ENCODE measurements at places on chromosomes 6 and 20.

DNA sequence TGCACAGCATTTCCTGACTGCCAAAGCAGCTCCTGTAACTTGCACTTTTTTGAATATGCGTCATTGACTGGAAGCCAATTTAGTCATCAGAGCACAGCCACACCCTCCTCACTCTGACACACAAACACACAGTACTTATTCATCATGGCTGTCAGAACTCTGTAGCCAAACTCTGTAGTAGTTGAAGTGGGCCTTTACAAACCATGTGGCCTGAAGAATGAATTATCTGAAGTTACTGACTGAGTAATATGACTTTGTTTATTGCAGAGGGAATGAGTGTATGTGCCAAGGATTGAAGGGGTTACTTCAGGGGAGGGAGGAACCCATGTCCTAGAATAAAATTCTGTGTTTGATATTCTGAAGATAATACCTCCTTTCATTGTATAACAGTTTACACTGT, 102.7 kb downstream of the FIG4 start:
- DNase-seq: no peak

- DNase-seq: no peak
Measured at GRCh38 chr20:61966492-61967244, 99.0 kb downstream of the TAF4 start.

DNA sequence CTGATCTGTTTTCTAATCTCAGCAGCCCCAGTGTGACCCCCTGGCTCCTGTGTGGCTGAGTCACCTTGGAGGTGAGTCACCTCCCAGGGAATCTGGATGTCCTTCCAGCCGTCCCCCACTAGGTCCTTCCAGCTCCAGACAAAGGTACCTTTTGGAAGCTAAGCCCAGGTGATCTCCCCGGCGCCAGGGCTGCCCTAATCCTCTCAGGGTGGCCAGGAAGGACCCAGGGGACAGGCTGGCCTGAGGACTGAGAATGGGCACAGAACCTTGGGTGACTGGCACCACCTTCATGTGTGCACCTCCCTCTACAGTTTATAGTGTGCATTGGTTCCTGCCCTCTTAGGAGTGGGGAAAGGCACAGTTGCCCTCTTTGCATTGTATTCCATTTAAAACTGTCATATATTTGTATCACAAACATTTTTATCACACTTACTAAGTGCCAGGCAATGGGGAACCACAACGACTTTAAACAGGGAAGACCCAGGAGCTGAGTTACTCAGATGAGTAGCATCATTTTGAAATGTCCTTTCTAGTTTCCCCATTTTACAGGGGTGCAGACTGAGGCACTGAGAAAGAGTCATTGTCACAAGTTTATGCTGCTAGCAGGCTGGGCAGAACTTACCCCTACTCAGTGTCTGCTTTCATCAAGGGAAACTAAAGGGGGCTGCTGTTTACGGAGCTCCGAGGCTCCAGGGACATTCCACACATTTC, 2.6 kb upstream of the BPIFB4 start:
- no peak for DNase-seq

DNA sequence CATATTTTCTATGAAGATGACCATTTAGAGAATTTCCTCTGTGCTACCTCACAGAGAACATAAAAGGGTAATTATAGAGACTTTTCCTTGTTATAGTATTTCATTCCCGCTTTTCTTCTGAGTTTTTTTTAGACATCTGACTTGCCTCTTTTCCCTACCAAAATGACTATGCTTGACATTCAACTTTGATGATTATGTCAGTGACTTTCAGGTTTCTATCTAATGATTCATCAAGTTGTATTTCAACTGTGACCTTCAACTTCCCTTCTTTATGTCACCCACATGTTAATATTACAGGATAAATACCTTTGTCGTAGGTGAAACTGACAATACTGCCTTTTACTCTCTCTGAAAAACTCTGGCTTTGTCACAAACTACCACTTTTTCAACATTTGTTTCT, 95.3 kb downstream of the MLIP start:
- no peak for DNase-seq

- DNase-seq: no peak
Measured at GRCh38 chr6:81253821-81254220, 498.7 kb downstream of the TENT5A start.

DNA sequence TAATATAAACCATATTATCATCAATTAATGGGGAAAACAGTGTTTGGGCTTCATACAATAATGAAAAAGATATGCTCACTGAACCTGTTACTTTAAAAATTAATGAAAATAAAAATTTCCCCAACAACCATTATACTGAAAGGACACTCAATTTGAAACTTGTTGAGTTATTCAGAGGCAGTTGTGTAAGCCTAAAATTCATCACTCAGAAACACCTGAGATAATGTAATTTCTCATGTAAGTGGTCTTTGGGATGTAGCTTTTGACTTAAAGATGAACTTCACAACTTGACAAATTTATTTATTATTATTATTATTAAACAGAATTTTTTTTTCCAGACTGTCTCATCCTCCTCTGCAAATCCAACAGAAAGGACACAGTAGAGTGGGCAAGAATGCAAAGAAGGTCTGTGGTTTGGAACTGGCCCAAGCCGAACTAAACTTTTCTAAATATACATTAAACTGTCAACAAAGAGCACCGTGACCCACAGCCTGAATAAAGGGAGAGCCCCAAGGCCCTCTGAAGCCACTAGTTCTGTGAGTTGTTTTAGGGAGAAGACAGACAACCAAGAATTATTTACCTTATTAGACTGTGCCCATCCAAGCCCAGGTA, 32.2 kb upstream of the HEY2 start:
- no peak for DNase-seq

- no peak for DNase-seq
Measured at GRCh38 chr6:131740161-131740560, 29.3 kb upstream of the CTAGE9 start.

DNA sequence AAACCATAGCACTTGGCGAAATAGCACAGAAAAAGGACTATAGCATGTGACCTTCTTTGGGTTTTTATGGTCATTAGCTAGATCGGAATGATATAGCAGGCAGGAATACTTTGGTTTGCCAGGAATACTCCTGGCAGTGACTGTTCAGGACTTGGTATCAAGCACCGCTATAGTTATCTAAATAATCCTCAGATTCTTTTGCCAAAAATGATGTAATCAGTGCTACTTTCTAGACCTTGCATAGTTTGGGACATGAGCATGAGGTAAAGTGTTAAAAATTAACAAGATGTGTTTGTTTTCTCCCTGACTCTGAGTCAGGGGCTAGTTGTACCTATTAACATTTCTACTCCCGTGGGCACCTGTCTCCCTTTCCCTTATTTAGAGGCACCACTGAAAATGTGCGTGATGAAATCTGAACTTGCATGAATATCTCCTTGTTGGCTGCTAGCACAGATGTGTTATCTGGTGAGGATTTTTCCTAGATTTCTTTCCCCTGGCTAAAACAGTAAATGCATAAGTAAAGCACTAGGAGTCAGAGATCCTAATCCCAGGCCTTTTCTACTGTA, 511.0 kb downstream of the CDKAL1 start:
- no peak for DNase-seq
